SJCRH30 (cell line): ENCODE measurements at places on chromosomes 11 and 22. TPM values are rescaled to one million over a fixed set of nuclear protein-coding genes. Genes with fewer than 3 reads are reported as not detected.

The AQP11 gene
- total RNA-seq, result 0.99 and 1.5 TPM in 2 replicates

The PNPLA3 gene
- 1.3 and 1.9 TPM in 2 replicates for total RNA-seq

The TBC1D22A gene
- total RNA-seq, result 8.4 and 8.9 TPM in 2 replicates

The BRSK2 gene
- not detected in 2 replicates for total RNA-seq

DNA sequence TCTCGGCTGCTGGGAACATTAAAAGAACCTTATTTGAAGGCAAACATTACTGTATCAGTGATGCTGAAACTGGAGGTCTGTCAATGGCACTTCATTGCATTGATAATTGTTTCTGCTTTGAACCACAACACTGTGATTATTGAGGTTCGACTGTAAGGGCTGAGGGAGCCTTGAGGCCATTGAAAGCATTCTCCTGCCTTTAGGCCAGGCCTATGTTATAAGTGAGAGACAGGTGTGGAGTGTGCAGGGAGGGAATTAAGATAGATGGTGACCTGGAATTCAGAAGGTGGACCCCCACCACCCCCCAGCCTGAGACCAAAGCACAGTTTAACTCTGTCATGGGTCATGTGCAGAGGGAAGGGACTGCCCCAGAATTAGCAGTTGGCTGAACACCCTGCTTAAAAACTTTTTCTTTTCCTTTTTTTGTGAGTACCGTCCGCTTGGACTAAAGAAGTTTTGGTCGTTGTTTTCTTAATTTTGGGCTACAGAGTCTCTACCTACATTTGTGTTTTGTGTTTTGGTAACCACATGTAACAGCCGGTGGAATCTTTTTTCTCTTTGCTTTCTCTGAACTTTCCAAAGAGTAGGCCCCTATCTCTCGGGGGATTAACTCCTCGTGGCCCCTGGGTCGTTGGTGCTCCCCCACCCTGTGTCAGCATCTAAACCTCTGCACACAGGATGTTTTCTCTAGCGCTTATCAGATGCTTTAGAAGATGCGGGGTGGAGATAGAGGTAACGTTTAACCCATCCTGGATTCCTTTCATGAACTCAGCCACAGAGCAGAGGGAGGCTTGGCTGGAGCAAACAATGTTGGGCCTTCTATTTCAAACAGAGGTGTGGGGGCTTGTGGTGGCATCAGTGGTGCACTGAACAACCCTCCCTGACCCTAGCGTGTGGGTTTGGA, 43.7 kb downstream of the ZBTB16 start:
- DNase-seq, result no peak

DNA sequence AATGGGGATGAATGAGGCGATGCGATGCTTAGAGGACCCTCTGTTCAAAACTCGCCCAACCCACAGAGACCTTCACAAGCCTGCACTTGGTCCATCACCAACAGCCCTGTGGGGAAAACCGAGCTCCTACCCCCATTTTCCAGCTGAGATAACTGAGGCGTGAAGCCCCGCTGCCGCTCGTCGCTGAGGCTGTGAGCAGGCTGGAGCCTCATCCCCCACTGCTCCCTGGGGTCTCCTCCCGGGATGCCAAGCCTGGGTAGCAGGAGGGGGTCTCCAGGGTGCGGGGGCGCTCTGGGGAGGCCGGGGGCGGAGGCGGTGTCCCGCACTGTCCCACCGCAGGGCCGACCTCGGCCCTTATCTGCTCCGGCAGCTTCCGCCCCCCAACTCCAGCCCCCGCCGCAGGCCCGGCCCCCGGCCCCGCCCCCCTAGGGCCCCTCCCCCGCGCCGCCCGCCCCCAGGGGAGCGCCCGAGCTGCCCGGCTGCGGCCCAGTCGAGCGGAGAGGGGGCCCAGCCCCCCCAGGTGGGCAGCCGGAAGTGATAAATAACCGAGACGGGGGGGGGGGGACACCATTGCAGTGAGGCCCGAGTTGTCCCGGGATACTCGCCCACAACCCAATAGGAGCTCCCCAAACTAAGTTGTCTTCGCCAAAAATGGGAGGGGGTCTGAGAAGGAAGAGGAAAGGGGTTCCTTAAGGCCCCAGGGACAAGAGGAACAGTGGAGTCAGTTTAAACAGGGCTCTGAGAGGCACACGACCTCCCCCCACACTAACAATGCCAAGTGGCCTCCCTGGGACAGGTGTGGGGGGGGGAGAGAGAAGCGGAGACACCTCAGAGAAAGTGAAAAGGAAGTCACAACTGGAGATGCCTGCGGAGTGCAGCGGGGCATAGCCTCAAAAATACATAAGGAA, 8.3 kb upstream of the SLC39A13 start:
- peak; percentile 45 for DNase-seq

DNA sequence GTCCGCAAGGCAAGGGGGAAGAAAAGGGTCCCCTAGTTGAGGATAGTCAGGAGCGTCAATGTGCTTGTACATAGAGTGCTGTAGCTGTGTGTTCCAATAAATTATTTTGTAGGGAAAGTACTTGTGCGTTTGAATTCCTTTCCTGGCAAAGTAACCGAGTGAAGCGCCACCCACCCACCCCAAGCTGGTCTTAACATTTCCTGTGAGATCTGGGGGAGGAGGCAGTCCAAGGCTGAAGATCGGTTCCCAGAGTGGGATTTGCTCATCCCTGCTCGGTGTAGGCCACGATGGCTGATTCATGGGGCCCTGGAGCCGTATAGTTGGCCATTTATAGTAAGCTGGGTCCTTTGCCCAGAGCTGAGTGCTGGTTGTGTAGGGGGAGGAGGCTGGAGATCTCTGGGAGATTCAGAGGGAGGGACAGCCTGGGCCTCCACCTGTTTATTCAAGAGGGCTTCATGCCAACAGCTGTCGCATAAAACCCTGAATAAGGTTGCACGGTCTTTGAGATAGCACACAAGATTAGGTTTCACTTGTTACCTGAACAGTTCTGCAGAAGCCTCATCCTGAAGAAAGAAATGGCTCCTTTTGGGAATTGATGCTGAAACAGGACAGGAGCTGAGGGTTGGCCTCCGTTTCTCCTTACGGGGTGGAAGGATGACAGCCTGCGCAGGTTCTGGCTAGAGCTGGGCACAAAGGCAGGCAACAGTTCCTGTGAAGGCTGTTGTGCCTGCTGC, 2.4 kb downstream of the ATF4 start:
- peak; percentile 65 for DNase-seq

- no peak for DNase-seq
Measured at GRCh38 chr11:69444381-69445130, 36.9 kb upstream of the LINC01488 start.

- no peak for DNase-seq
Measured at GRCh38 chr22:35303029-35303624, 3.4 kb downstream of the TOM1 start.

DNA sequence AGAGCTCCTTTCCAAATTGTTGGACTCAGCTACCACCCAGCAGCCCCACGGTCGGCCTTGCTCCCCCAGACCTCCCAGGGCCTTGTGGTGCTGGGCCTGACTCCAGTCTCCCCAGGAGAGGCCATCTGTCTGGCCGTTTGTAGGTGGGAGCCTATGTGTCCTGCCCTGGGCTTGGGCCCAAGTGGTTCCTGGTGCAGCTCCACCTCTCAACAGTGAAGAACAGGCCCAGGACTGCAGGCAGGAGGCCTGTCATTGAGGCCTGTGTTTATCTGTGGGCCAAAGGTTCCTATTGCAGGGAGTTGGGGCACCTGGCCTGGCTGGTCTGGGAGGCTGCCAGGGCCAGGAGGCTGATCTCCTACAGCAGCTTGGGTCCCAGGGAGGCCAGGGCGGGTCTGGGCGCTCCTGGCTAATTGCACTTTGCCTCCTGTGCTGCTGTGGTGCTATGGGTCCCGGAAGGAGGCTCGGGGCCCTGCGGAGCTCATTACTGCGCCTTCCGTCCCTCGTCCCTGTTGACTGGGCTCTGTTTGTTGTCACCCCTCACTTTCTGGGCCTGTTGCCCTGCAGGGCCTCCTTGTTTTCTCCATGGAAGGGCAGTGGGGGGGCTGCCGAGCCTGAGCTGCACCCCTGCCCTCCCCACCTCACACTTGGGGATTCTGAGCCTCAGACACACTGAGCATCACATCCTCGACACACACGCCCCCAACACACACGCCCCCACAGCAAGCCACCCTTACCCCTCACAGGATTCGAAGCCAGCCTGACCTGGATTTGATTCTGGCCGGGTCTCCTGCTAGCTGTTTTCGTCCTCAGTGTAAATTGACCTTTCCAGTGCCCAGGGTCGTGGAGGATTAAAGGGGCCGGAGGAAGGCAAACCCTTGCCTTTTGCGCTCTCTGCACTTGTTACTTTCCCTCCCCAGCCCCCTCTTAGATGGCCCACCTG, 6.8 kb upstream of the OMP start:
- DNase-seq, result no peak

GRCh38 chr22:31650391-31650790, 11.6 kb downstream of the PISD start:
- no peak for DNase-seq

- no peak for DNase-seq
Measured at GRCh38 chr11:115384236-115384635, 120.0 kb downstream of the CADM1 start.

GRCh38 chr22:46936378-46936903, 174.0 kb downstream of the TBC1D22A start:
- DNase-seq, result no peak

DNA sequence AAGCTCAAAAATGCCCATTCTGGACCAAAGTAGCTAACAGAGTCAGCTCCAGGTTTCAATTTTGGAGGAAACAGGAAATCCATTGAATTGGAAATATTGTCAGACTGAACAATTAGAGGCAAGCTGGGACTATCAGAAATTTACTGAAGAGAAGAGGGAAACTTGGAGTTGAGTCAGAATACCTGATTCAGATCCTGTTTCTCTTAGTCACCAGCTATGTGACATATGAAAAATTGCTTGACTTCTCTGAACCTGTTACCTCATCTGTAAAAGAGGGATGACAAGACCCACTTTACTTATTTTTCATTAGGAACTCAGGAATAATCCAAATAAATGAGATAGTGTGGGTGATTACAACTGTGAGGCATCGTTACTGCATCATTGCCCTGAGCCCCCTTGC, 148.9 kb upstream of the CADM1 start:
- DNase-seq, result no peak

- DNase-seq, result no peak
Measured at GRCh38 chr11:34308049-34308912, 49.5 kb downstream of the ABTB2 start.

GRCh38 chr11:59963733-59964132, at the start of gene OOSP4A:
Gene OOSP4A, plus strand, starts transcription at chr11:59964033. Its CDS starts 0 bp downstream, at chr11:59964033.
- no peak for DNase-seq

- DNase-seq, result peak; percentile 33
Measured at GRCh38 chr11:130606781-130607511, 158.5 kb downstream of the ADAMTS15 start.

GRCh38 chr11:120032766-120033390, 105.0 kb downstream of the TRIM29 start:
- DNase-seq, result no peak

DNA sequence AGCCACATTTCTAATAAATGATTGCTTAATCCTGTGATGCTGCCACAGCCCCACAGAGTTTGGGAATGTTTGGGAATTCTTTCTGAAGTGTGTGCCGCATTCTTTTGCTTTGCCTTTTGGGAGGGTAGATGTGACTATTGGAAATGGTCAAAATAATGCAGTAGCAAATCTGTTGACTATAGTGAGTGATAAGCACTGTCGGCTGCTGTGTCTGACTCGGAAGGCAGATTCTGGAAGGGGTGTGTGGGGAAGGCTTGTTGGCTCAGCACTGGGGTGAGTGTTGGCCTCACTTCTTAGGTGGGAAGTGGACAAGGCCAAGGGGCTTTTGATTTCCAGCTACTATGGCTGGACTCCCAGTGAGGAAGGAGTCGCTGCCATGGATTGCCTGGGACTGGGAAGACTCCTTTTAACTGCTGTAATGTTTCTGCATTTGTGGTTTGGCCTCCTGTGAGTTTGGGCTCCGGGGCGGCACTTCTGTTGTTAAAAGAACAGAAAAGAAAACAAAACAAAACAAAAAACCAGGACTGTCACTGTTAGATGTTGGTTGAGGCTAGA, 20.1 kb downstream of the ZBTB16 start:
- no peak for DNase-seq
